ENCODE measurements at places on chromosomes 7 and 10.

DNA sequence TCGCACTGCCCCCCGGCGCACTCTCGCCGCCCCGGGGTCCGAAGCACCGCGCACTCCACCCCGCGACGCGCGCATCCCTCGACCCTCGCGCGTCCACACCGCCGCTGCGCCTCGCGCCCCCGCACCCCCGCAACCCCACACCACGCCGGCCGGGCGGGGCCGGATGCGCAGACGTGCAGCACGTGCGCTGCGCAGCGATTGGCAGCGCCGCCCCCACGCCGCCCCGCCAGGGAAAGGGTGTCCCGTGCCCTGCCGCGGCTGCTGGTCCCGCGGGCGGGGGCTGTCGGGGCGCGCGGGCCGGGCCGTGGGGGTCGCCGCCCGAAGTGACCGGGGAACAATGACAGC, 53.7 kb upstream of the KDM7A start:
- DNase-seq: no peak

GRCh38 chr10:92527716-92528115, 46.2 kb downstream of the IDE start:
- no peak for DNase-seq

GRCh38 chr10:114071178-114071577, 27.5 kb downstream of the ADRB1 start:
- no peak for DNase-seq

DNA sequence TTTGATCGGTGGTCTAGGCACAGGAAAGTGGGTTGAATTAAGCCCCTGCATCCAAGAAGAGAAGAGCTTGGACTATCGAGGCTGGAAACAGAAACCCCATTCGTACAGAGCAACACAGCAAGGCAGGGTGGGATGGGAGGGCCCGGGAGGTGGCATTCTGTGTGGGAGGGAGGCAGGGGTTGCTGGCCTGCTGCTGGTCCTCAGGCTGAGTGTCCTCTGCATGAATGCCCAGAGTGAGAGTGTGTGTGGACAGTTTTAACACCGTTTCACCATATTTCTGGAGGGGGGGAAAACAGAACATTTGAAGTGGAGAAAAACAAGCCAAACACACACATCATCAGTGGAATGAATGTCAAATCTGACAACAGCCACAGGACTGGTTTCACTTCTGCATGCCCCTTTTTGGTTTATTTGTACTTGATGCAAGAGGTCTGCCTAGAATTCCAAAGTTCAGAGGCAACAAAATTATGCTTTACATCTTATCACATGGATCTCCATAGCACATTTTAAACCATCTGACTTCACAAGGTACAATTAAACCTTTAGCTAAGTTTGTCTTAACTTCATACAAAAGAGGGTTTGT, 11.1 kb upstream of the ENO4 start:
- no peak for DNase-seq

DNA sequence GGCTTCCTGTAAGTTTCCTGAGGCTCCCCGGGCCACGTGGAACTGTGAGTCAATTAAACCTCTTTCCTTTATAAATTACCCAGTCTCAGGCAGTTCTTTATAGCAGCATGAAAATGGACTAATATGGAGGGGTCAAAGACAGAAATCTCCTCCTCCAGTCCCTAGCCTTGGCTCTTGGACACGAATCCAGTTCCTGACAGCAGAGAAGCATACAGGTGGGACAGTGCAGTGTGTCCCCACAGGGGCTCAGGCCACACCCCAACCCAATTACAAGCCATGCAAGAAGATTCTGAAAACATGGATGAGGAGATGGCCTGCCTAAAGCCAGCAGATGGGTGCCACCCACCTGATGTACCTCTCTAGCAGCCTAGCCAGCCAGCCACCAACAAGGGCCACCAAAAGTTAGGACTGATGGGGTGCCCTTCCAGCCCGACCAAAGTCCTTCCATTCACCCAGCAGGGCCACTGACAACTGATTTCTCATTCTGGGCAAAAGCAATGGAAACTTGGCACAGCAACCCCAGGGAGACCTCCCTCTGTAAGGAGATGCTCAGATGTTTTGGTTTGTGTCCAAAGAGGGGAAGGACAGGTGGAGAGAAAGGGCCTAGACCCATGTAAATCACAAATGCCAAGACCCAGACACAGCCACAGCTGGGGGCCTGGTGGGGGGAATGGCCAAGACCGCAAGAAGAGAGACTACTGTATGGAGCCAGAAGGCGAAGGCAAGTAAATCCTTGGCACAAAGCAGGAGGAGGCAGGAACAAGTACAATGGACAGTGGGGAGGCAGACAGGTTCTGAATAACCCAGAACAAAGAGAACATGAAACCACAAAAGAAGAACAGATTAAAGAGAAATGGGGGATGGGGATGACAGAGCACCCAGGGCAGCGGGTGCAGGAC, 13.6 kb downstream of the GPRIN2 start:
- no peak for DNase-seq

- no peak for DNase-seq
Observed at GRCh38 chr10:78460204-78460603, 426.5 kb downstream of the RPS24 start.
